ENCODE measurements at places on chromosomes 6 and 20. TPM values are rescaled to one million over a fixed set of nuclear protein-coding genes. Genes with fewer than 3 reads are reported as not detected.

BNIP5 gene
- 0.13 TPM for total RNA-seq

SPTLC3 gene
- 0.05 TPM for total RNA-seq

GRCh38 chr6:142886431-142887170 lies 58.4 kb downstream of the HIVEP2 start:
- DNase-seq: peak; percentile 86

- no peak for DNase-seq
Measured at GRCh38 chr6:3732345-3733141, 19.0 kb downstream of the PXDC1 start.

- DNase-seq: no peak
Measured at GRCh38 chr6:166640342-166641043, 13.4 kb upstream of the RPS6KA2 start.

- DNase-seq: no peak
Measured at GRCh38 chr6:3607599-3607998, 143.9 kb downstream of the PXDC1 start.

Data from GM12878 (cell line).